Activated CD4-positive, CD25-positive, alpha-beta regulatory T cell treated with anti-CD3 and anti-CD28 coated beads, Interleukin-2, amount 50 U/mL, for 16 hours (primary cell): ENCODE measurements at places on chromosomes 11 and 22.

- no peak for DNase-seq
These were observed 1.6 kb downstream of the GTPBP1 start for GRCh38 chr22:38707346-38707745.

DNA sequence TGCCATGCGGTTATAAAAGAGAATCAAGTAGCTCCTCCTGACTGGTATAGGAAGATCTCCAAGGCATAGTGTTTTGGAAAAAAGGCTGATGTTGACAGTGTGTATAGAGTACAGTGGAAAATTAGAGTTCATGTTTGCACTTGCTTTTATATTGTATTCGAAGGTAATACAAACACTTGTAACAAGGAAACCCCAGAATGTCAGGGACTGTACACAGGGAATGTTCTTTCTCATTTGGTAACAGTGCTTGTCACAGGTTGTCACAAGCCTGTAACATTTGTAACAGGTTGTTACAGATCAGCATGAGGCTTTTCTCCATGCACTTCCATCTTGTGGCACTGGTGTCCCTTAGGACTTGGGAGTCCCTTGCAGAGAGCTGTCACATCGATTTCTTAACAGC is 64.0 kb downstream of the GRK3 start:
- DNase-seq = no peak

- no peak for DNase-seq
These were observed 67.1 kb downstream of the SLC35F2 start for GRCh38 chr11:107791343-107792048.

- no peak for DNase-seq
These were observed 3.1 kb downstream of the FLI1 start for GRCh38 chr11:128696941-128697340.

- no peak for DNase-seq
These were observed 121.3 kb downstream of the CSNK2A3 start for GRCh38 chr11:11231763-11232162.

GRCh38 chr11:123241874-123242543 is 47.0 kb upstream of the CLMP start:
- no peak for DNase-seq

DNA sequence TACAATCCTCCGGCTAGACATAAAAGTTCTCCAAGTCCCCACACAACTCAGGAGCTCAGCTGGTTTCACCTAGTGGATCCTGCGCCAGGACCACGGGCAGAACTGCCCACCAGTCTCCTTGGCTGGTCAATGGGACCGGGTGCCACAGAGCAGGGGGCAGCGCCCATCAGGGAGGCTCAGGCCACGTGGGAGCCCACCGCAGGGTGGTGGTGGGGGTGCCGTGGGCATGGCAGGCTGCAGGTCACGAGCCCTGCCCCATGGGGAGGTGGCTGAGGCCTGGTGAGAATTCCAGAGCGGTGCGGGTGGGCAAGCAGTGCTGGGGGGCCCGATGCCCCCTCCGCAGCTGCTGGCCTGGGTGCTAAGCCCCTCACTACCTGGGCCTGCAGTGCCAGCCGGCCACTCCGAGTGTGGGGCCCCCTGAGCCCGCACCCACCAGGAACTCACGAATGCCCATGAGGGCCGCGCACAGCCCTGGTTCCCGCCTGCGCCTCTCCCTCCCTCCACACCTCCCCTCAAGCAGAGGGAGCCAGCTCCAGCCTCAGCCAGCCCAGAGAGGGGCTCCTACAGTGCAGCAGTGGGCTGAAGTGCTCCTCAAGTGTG is 1091.9 kb upstream of the TENM4 start:
- DNase-seq = no peak

DNA sequence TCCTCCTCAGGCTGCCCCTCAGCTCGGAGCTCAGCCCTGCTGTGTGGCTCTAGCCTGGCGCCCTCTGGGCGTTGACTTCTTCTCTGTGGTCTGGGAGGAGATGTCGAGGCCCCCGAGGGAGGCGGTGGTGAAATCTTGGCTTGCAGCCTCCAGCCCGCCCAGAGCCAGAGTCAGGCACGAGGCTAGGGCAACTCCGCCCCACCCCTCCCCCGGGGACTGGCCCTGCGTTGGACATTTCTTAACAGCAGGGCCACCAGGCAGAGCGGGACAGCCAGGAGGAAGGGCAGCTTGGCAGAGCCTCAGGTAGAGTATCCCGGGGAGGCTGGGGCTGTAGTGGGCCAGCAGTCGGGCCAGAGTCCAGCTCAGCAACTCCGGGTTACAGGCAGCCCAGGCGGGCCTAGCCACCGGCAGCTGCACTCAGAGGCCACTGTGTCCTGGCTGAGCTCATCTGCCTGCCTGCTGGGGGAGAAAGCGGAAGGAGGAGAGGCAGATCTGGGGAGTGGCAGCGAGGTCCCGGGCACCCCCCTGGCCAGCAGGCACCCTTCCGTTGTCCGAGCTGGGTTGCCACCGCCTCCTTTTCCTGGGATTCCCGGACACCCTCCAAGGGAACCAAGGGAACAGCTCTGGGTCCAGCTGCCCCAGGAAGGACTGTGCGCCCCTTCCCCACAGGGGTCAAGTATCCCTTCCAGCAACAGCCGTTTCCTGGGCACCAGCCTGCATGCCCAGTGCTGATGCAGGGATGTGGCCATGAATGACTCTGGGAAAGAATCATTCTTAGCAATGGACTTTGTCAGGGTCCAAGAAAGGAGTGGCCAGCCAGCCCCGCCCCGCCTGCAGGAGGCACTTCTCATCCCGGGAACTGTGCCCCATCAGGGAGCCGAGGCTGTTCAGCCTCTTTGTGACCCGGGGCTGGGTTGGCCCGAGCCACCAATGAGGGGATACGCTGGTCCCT is at the start of gene ALDH3B1:
ALDH3B1 (plus strand) TSS at position 238 of the 952 bp plus-strand sequence. CDS start 4,971 bp downstream, outside the sequence.
- no peak for DNase-seq

GRCh38 chr11:94786264-94787126 is 18.3 kb downstream of the AMOTL1 start:
- no peak for DNase-seq

- no peak for DNase-seq
These were observed 8.3 kb downstream of the PLXNB2 start for GRCh38 chr22:50298937-50299784.

DNA sequence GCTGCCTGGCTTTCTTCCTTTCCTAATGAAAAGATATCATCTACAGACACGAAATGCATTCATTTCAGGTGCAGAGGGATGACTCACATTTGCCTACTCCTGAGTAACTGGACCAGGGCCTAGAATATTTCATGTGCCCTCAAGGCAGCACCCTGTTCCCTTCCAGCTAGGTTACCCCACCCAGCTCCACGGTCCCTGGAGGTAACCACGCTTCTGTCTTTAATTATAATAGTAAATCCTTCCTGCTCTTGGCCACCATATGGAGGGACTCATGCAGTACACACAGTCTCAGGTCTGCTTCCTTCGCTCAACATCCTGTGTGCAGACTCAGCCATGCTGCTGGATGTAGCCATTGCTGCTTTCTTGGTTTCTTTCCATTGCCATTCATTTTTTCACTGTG is 22.3 kb downstream of the DHCR7 start:
- DNase-seq = no peak

DNA sequence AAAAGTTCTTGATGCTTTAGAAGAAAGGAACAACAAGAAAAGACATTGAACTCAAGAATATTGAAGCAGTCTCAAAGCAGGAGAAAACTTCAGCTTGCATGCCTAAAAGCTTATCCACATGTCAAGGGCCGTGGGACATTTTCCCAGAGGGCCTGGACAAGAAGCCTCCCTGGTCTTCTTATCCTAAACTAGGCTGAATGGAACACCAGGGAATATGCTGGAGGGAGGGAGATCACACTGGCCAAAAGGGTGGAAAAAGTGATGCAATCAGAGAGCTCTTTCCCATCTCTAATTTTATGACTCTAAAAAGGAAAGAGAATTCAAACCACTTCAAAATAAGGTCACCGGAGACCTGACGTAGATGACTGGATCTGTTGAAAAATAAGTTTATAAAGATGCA is 107.2 kb downstream of the MPPED2 start:
- DNase-seq = no peak

DNA sequence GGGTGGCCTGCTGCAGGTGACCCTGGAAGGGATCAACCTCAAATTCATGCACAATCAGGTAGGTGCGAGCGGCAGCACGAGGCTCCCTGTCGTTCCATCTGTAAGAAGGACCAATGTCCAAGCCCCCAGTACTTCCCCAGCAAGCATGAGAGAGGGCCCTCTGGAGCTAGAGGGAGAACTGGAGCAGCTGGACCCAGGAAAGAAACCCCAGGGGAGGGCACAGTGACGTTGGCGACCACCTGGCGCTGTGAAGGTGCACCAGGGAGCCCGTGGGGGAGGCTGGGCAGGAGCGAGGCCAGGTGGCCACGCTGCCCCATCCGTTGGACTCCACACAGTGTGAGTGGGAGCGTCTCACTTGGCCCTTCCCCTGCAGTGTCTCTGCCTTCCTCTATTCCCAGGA is 28.0 kb downstream of the MYBPC3 start:
- no peak for DNase-seq
